H54 (cell line): ENCODE measurements at places on chromosomes 13 and 19.

GRCh38 chr13:101624981-101625380 lies 172.5 kb downstream of the ITGBL1 start:
- no peak for DNase-seq

- no peak for DNase-seq
Measured at GRCh38 chr13:49655906-49656305, 27.6 kb downstream of the ARL11 start.

- DNase-seq, result no peak
Measured at GRCh38 chr19:43623889-43624670, 4.7 kb upstream of the ZNF428 start.

DNA sequence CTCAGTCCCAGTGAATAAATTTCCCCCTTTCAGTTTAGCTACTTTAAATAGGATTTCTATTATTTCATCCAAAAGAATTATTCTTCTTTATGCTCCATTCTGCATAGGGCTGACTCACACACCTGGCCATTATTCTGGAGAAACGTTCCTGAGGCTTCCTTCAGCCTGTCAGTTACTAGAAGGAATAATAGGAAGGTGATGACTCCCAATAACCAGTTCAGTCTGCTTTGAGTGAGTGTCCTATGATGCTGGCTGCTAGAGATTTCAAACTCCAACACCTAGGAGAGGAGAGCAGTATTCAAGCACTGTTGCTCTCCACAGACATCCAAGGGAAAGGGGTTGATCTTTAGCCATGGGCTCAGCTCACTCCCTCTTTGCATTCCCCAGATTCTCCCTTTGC lies 117.8 kb downstream of the KCTD12 start:
- DNase-seq, result no peak

GRCh38 chr19:29795461-29796172 lies 16.2 kb upstream of the CCNE1 start:
- DNase-seq, result no peak
